ENCODE measurements at places on chromosomes 11 and 22.

GRCh38 chr11:75554258-75555022, 7.6 kb upstream of the SERPINH1 start:
- H3K27me3 ChIP-seq = no peaks in the 10 kb centered on the region
- peak overlapping the region; percentile 22 for H3K4me3 ChIP-seq
- DNase-seq = peak; percentile 55
- no peaks in the 10 kb centered on the region for H3K36me3 ChIP-seq
- H3K27ac ChIP-seq = peak overlapping the region; percentile 48

DNA sequence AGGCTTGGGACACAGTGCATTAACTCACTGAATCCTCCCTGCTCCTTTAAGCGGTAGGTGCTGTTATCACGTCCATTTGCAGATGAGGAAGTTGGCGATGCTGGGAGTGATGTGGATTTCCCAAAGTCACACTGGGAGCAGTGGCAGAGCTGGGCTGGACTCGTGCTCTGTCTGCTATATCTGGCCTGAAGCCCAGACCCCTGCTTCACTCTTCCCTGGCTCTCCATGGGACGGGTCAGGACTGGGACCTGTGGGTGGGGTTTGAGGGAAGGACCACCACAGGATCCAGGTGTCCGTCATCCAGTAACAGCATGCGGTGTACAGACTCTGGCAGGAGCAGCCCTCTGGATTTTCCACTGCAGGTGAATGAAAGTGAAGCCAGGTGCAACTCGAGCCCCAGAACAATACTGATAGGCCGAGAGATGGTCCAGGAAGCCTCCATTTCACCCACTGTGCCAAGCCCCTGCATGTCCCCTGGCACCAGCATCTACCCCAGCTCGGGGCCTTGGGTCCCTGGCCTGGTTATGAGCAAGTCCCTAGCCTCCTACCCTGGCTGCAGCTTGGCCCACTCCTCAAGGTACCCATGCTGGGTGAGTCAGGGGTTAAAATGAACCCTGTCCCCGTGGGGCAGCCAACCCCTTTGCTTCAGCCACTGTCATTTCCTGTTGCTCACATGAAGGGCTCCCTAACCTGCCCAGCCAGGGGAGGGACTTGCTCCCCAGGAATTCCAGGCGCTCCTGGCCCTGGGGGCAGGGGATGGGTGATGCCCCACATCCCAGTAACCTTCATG, 4.2 kb downstream of the USP2 start:
- DNase-seq = no peak
- peaks cover 51% of the 10 kb centered on the region for H3K4me1 ChIP-seq
- no peaks in the 10 kb centered on the region for H3K36me3 ChIP-seq
- no peak overlapping the region for H3K4me3 ChIP-seq

DNA sequence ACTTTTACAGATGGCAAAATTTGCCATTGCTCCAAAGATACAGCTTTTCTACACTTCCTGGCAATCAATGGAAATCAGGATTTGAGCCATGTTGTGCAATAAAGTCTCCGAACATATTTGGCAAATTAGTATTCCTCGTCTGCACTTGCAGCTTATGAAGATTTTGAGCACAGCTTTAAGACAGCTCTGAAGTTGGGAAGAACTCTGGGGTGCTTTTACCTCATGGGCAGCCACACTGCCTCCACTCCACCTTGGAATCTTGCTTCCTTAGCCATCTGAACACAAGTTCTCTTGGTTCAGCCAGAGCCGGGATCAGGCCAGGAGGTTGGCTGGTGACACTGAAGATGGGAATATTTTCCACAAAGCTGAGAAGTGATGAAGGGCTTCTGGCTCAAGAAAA, 191.2 kb downstream of the CWF19L2 start:
- no peak for DNase-seq
- H3K36me3 ChIP-seq = no peaks in the 10 kb centered on the region
- H3K4me3 ChIP-seq = no peak overlapping the region
- H3K4me1 ChIP-seq = no peaks in the 10 kb centered on the region
- no peaks in the 10 kb centered on the region for H3K27me3 ChIP-seq

GRCh38 chr11:115652496-115652895, 148.3 kb upstream of the CADM1 start:
- no peak overlapping the region for H3K4me3 ChIP-seq
- no peak for DNase-seq
- peaks cover 29% of the 10 kb centered on the region for H3K27me3 ChIP-seq

DNA sequence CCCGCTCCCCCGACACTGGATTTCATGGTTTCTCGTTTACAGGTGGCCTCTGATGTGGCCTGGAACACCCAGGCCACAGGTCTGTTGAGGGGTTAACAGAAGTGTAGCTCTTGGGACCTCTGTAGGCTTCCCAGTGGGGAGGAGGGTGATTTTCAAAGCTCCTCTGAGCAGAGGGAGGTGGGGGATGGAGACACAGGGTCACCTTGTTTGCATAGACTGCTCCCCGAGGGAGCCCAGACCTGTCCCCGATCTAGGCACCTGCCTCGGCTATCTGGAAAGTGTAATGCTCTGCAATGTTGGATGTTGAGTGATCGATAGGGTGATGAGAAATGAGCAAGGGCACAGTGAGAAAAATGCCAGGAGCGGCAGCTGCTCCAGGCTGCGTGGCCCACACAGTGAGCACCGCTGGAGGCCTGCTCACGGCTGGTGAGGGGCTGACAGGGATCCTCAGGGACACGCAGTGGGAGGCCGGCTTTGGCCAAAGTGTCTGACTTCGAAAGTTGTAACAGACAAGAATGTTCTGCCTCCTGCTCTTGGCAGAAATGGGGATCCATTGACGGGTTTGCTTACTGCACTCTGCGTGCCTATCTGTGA, 594.1 kb downstream of the BRD1 start:
- no peaks in the 10 kb centered on the region for H3K27me3 ChIP-seq
- DNase-seq = no peak
- H3K4me3 ChIP-seq = no peak overlapping the region
- peaks cover 18% of the 10 kb centered on the region for H3K4me1 ChIP-seq

DNA sequence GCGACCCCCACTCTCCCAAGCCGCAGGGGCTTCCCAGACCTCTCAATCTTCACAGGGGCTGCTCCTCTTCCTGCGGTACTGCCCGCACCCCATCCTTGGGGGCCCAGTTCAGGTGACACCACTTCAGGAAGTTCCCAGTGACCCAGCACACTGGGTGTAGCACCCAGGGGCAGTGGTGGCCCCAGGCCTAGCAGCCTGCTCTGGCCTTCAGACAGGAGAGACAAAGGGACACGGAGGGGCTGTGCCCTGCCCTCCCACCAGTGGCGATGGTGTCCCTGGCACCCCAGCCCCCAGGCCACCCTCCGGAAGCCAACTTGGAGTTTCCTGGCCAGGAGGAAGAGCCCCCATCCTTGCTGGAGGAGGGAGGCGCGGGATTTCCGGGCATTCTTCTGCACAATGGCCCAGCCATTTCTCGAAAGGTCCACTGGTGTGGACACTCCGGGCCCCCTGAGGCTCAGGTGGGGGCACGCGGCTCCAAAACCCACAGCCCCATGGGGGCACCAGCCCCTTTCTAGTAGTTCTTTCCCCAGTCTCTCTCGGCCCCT, 978 bp upstream of the CLDN5 start:
- no peak overlapping the region for H3K27ac ChIP-seq
- no peak overlapping the region for H3K4me3 ChIP-seq
- H3K4me1 ChIP-seq = peaks cover 12% of the 10 kb centered on the region

DNA sequence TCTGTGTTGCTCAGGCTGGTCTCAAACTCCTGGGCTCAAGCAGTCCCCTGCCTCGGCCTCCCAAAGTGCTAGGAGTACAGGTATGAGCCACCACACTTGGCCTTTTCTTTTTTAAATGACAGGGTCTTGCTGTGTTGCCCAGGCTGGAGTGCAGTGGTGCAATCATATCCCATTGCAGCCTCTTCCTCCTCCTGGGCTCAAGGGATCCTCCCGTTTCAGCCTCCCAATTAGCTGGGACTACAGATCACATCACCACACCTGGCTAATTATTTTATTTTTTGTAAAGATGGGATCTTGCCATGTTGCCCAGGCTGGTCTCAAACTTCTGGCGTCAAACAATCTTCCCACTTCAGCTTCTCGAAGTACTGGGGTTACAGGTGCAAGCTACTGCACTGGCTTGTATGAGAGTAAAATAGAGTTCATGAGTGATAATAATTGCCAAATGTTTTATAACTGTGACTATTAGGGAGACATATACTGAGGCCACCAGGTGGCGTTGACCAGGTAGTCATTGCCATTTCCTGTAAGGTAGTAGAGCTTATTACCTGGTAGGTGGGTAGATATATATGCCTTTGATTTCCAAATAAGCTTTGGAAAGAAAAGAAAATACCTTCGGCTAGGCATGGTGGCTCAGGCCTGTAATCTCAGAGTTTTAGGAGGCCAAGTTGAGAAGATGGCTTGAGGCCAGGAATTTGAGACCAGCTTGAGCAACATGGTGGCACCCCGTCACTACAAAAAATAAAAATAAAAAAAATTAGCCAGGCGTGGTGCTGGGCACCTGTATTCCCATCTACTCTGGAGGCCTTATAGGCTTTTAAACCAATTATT, 5.4 kb downstream of the FDX1 start:
- no peak for DNase-seq
- H3K27ac ChIP-seq = no peak overlapping the region
- H3K4me1 ChIP-seq = peaks cover 10% of the 10 kb centered on the region
- no peaks in the 10 kb centered on the region for H3K36me3 ChIP-seq
- no peaks in the 10 kb centered on the region for H3K27me3 ChIP-seq

- H3K4me3 ChIP-seq = no peak overlapping the region
- H3K36me3 ChIP-seq = no peaks in the 10 kb centered on the region
- no peak for DNase-seq
- no peak overlapping the region for H3K27ac ChIP-seq
- H3K27me3 ChIP-seq = peaks cover 52% of the 10 kb centered on the region
These were observed 142.4 kb downstream of the DSCAML1 start for GRCh38 chr11:117654281-117655255.

DNA sequence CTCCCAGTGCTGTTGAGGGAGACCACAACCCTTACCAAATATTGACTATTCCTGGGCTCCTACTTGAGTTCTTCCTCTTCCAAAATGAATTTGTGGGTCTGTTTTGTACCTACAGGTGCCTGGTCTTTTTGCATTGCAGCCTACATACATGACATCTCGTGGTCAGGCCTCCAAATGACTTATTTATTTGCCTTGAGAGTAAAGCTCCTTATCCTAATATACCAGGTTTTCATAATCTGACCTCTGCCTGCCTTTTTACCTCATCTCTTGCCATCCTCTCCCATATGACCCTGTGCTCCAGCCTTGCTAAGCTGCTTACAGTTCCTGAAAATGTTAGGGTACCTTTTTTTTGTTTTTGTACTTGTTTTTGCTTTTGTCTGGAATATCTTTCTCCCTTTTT, 130.4 kb downstream of the UVRAG start:
- H3K27ac ChIP-seq = no peak overlapping the region
- H3K4me1 ChIP-seq = no peaks in the 10 kb centered on the region
- no peaks in the 10 kb centered on the region for H3K36me3 ChIP-seq
- H3K4me3 ChIP-seq = no peak overlapping the region
- DNase-seq = no peak
- no peaks in the 10 kb centered on the region for H3K27me3 ChIP-seq

- no peaks in the 10 kb centered on the region for H3K27me3 ChIP-seq
- no peak for DNase-seq
- H3K4me1 ChIP-seq = peaks cover 13% of the 10 kb centered on the region
These were observed 27.5 kb upstream of the CABP7 start for GRCh38 chr22:29692327-29692640.

- H3K27me3 ChIP-seq = no peaks in the 10 kb centered on the region
- no peak for DNase-seq
- H3K27ac ChIP-seq = no peak overlapping the region
These were observed 14.7 kb upstream of the SULT4A1 start for GRCh38 chr22:43876866-43877509.

DNA sequence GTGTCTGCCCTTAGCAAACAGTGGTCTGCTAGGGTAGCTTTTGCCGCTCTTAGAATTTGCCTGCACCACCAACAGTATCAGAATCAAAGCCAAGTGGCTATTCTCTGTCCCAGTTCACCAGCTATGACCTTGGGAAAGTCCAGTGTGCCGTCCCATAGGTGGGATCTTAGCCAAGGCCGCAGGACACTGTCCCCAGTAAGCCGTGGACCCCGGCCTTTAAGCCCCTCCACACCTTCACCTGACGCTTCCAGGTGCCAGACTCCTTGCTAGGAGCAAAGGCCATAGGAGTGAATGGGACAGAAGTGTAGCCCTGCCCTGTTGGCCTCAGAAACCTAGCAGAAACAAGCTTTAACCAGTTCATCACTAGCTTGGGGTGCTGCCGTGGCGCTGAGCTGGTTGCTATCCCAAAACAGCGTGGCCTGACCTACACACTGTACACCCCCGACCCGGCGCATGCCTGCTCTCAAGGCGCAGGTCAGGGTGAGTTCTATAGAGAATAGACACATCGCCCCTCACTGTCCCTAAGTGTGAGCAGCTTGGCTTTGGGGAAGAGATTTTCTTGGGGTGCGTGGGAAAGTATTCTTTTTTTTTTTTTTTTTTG, 4.5 kb downstream of the FADD start:
- H3K4me3 ChIP-seq = no peak overlapping the region
- H3K27ac ChIP-seq = no peak overlapping the region
- H3K36me3 ChIP-seq = peaks cover 25% of the 10 kb centered on the region

DNA sequence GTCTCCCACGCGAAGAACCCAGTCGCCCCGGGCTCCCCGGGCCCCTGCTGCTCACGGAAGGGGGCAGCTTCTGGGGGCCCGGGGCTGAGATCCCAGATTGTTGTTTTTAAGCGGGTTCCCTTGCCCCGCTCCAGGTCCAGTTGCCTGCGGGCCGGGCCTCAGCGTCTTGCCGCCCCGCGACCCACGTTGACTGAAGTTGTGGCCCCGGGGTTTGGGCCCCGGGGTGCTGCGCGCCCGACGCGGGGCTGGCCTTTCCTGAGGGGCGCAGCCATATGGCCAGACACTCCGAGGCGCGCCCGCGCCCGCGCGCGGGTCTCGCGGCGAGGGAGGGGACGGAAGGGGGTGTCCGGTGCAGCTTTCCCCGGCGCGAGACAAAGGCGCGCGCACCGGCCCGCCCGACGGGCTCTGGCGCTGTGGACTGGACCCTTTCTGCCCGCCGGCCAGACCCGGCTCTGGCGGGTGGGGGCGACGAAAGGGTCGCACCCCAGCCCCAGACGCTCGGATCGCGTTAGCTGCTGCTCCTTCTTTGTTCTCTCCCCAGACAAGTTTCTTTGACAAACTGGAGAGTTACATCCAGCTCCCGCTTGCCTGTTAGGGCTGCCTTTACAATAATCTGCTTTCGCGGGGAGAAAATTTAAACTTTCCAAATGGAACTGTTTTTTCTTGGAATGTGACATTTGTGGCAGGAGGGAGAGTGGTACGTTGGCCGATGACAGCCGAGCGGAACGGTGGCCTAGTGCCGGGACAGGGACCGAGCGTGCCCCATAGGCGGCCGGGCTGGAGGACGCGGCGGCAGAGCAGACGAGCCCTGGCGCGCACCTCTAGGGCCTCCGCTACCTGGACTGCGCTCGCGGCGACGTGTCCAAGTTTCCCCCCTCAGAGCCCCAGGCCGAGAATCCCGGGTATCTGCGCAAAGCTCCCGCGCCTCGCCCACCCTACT, 716 bp downstream of the AMOTL1 start:
- H3K4me1 ChIP-seq = peaks cover 18% of the 10 kb centered on the region
- DNase-seq = peak; percentile 46
- peak overlapping the region; percentile 99 for H3K4me3 ChIP-seq
- peak overlapping the region; percentile 67 for H3K27ac ChIP-seq
- H3K27me3 ChIP-seq = no peaks in the 10 kb centered on the region

GRCh38 chr11:415640-416041, 842 bp upstream of the SIGIRR start:
- peaks cover 7% of the 10 kb centered on the region for H3K4me1 ChIP-seq
- H3K27me3 ChIP-seq = peaks cover 15% of the 10 kb centered on the region
- DNase-seq = no peak
- H3K27ac ChIP-seq = no peak overlapping the region

Measured in neuronal stem cell (in vitro differentiated cells).